Breast epithelium (tissue), 4 donors: ENCODE measurements at places on chromosomes 13 and 19.

- DNase-seq: no peak
These were observed 44.5 kb upstream of the PARP4 start for GRCh38 chr13:24557081-24557480.

- DNase-seq: no peak
These were observed 1246.5 kb downstream of the UQCRFS1 start for GRCh38 chr19:27966390-27966816.

GRCh38 chr19:55247621-55248099 is 11.2 kb downstream of the PPP6R1 start:
- peak; percentile 82 for DNase-seq

DNA sequence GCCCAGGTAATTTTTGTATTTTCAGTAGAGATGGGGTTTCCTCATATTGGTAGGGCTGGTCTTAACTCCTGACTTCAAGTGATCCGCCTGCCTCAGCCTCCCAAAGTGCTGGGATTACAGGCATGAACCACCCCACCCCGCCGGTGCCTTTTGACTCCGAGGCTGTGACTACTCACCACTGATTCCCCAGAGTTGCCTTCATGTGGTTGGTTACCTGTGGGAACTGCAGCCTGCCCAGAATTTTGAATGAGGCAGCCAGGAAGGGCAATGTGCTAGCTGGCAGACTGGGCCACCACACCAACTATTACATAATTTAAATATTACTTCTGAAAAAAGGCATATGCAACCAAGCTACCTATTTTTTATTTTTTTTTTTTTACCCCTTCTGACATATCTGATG is 42.8 kb downstream of the N4BP2L2 start:
- no peak for DNase-seq

- no peak for DNase-seq
These were observed 2.3 kb downstream of the FUT2 start for GRCh38 chr19:48698046-48698445.
